A549 treated with RU486 at 1 μM for 4 hours (cell line): ENCODE measurements at places on chromosomes 3 and 15. TPM values are rescaled to one million over a fixed set of nuclear protein-coding genes. Genes with fewer than 3 reads are reported as not detected.

The DYNLT2B gene
- 20.3 to 29.0 TPM (median 23.7 TPM) in 5 replicates for total RNA-seq

The TRIM42 gene
- total RNA-seq = not detected in 5 replicates

The VPS33B gene
- 12.9 to 16.5 TPM (median 13.9 TPM) in 5 replicates for total RNA-seq

The GABRR3 gene
- not detected in 5 replicates for total RNA-seq
